ENCODE measurements at places on chromosomes 5 and 9.

DNA sequence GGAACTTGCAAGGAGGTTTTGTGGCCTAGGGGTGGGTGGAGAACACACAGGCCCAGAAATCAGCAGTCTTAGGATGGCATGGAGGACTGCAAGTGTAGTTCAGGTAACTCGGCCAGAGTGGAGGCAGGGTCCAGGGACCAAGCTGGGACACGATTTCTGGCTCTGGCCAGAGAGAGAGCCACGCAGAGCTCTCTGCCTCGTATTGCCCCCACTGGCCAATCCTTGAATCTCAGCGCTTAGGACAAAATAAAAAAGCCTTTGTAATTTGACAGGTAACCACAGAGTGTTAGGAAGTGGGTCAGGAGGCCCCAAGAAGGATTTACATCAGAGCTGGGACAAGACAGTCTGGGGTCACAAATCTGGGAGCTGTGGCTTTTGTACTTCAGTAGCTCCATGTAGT is 11.7 kb downstream of the MAP3K1 start:
- DNase-seq: no peak

DNA sequence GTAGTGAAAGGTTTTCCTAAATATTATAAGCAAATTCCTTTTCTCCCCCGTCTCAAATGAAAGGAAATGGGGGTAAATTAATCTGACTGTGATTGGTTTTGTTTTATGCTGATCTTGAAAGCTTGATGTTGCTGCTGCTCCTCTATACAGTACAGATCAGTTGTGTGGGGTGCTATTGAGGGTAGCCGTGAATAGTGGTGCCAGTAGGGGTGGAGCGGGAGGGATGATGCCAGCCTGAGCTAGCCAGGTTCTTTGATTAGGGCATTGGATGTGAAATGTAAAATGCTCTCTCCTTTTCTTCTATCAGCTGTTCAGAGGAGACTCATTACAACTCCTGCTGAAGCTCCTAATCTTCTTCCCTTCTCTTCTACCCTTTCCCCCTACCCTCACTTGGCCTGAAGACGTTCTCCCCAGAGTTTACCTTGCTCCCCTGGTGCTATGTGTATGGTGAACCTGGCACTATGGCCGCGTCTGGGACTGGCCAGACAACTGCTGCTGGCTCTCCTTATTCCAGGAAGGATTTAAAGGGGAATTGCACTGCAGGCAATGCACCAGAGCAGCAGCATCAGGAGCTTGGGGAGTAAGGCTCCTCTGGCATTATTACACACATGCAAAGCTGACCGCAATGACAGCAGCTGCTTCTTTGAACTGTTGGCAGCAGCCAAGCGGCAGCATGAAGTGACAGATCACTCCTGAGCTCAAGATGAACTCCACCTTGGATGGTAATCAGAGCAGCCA is 566 bp downstream of the GPR21 start:
- DNase-seq: no peak

DNA sequence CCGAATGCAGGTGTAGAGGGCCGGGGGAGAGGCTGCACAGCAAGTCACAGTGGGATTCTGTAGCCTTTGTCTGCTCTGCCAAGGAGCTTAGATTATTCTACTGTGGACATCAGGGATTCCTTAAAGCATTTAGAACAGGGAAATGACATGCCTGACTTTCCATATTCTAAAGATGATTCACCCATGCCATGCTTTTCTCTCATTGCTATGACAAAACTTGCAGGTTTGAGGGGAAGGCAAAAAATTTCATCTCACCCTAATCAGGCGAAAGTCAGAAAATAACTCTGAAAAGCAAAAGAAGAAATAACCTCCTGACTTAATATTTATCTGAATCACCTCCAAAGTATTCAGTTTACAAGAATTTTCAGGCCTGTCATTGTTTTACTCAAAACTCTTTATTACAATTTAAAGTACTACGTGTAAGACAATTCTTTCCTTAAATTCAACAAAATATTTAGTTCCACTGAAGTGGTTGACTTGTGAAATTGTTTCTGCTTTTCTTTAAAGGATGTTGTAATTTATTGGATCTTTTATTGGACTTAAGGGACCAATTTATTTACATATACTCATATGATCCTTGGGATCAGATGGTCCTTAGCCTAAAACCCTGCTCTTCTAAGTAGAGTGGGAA is 30.0 kb upstream of the GAS1 start:
- no peak for DNase-seq

GRCh38 chr9:32543047-32543446 is 9.1 kb upstream of the SMIM27 start:
- DNase-seq: no peak

GRCh38 chr5:156755421-156756087 is 94.5 kb upstream of the PPP1R2B start:
- no peak for DNase-seq

DNA sequence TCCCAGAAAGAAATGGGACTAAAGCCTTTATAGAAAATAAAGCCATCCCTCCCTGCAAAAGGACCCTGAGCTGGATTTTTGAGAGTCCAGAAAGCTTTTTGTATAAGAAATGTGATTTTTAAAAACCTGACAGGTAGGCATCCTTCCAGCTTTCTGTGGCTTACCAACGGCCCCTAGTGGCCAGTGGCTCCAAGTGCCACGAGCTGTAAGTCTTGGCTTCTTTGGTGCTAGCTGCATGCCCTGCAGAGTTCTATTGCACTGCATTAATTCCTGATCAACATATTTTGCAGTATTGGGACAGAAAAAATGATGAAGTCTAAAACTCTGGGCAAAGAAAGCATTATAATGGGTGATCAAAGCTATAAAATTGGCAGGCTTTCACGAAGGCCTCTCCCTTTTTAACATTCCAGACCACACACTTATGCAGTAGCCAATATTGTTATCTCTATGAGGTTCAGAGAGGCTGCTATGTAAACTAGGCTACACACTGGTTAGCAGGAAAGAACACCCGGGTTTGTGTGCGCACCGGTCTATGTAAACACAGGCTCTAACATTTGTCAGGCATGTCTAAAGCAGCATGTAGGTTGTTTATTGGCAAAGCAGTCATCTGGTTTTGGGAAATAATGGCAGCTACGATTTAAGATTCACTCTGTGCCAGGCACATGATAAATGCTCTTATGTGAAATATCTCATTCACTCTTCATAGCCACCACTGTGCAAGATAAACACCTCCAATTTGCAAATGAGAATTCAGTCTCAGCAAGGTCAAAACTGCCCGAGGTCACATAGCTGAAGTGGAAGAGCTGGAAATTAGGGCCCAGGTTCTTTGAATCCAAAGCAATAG is 55.2 kb downstream of the NMUR2 start:
- peak; percentile 23 for DNase-seq

DNA sequence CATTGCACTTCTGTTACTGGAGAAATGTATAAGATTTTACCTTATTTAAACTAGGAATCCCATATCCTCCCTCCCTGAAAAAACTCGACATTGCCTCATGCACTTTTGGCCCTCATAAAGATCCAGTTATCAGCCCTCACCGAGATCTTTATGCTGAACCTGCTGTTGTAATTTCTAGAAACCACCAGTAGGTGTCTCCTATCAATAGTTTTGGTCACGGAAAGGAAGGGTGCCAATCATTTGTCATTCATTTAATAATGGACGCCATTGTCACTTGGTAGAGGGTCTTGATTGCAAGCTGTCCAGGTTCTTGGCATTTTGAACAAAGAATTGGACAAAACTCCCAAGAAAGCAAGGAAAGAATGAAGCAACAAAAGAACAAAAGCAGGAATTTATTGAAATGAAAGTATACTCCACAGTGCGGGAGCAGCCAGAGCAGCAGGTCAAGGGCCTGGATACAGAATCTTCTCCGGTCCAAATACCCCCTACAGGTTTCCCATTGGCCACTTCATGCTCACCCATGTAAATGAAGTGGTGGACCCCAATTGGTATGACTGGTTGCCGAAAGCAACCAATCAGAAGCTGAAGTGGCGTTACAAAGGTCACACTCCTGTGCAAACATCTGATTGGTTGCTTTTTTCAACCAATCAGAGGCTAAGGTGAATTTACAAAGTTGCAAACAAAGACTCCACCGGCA is 524.3 kb downstream of the PSAT1 start:
- DNase-seq: no peak

Measured in stimulated activated CD4-positive, alpha-beta T cell treated with anti-CD3 and anti-CD28 coated beads, Interleukin-4, amount 100 ng/mL, for 48 hours (primary cell).